CD4-positive, alpha-beta T cell treated with Interleukin-17A for 4 hours (primary cell): ENCODE measurements at places on chromosomes 16 and 17.

DNA sequence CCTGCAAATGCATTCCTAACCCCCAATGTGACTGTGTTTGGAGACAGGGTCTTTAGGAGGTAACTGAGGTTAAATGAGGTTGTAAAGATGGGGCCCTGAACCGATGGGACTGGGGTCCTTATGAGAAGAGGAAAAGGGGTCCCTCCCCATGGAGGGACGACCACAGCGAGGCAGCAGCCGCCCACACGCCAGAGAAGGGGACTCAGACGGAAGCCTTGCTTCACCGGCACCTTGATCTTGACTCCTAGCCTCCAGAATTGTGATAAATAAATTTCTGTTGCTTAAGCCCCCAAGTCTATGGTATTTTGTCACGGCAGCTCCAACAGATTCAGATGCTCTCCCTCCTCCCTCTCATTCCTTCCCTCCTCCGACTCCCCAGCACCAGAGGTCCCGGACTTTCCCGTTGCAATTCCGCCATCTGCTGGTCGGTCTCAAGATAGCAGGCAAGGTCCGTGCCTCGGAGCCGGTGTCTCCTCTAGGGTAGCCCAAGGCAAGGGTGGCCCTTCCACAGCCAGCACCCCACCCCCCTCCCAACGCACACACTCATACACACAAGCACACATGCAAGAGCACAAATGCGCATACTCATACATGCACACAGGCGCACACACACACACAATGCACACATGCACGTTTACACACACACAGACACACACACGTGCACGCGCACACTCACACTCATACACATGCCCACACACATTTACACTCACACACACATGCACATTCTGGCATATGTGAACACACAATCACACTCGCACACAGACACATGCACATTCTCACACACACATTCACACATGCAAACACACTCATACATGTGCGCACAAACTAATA, 23.1 kb upstream of the C16orf78 start:
- DNase-seq = peak; percentile 33

DNA sequence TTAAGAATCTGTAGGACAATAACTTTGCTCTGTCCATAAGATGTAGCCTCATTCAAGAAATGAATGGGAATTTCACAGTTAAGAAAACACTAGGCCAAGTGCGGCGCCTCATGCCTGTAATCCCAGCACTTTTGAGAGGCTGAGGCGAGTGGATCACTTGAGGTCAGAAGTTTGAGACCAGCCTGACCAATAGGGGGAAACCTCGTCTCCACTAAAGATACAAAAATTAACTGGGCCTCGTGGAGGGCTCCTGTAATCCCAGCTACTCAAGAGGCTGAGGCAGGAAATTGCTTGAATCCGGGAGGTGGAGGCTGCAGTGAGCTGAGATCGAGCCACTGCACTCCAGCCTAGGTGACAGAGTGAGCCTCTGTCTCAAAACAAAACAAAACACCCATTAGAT, 19.9 kb upstream of the RSL1D1 start:
- DNase-seq = no peak

GRCh38 chr17:67365738-67366192, 612 bp downstream of the PSMD12 start:
- DNase-seq = no peak

- no peak for DNase-seq
Measured at GRCh38 chr16:20826039-20826566, 19.8 kb downstream of the REXO5 start.

DNA sequence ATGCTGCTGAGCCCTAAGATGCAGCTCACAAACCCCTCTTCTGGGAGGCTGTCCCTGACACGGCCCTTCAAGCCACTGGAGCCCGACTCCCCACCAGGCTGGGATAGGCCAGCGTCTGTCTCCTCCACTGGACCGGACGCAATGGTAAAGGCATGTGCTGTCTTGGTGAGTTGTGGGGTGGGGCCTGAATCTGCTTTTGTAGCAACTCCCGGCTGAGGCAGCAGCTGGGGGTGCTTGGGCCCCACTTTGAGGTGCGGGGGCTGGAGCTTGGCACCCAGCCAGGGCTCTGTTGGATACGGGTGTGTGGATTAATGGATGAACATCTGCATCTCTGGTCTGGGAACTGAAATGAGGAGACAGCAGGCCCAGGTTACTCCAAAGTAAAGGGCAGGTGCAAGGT, 3.5 kb upstream of the NLRC3 start:
- no peak for DNase-seq

DNA sequence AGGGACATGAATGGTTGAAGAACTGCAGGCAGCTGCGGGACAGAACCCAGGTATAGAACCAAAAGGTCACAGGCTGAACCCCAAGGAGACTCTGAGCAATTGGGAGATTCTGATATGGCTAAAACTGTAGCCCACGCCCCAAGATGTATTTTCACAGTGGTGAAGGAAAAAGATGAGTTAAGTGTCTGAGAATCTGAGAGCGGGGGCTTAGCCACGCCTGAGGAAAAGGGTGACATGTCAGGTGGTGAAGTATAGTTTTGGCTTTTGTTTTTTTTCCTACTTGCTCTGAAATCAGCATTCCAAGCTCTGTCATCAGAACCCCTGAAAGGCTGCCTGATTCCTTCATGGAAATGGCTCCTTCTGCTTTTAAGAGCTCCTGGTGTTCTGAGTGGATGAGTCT, 73.3 kb downstream of the AKAP1 start:
- DNase-seq = no peak

DNA sequence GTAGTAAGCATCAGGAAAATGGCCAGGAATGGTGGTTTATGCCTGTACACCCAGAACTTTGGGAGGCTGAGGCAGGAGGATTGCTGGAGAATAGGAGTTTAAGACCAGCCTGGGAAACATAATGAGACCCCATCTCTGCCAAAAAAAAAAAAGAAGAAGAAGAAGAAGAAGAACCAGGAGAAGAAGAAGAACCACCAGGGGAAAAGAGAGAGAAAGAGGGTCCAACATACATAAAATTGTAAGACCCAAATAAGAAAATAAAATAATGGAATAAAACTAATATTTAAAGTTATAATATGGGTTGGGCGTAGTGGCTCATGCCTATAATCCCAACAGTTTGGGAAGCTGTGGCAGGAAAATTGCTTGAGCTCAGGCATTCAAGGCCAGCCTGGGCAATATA, 408.4 kb downstream of the ZFHX3 start:
- DNase-seq = no peak

- DNase-seq = no peak
Measured at GRCh38 chr17:17937958-17938357, 34.2 kb downstream of the TOM1L2 start.

- DNase-seq = no peak
Measured at GRCh38 chr17:67773246-67773645, 52.1 kb upstream of the BPTF start.

GRCh38 chr16:27972500-27972899, 91.0 kb downstream of the GSG1L start:
- DNase-seq = peak; percentile 47

DNA sequence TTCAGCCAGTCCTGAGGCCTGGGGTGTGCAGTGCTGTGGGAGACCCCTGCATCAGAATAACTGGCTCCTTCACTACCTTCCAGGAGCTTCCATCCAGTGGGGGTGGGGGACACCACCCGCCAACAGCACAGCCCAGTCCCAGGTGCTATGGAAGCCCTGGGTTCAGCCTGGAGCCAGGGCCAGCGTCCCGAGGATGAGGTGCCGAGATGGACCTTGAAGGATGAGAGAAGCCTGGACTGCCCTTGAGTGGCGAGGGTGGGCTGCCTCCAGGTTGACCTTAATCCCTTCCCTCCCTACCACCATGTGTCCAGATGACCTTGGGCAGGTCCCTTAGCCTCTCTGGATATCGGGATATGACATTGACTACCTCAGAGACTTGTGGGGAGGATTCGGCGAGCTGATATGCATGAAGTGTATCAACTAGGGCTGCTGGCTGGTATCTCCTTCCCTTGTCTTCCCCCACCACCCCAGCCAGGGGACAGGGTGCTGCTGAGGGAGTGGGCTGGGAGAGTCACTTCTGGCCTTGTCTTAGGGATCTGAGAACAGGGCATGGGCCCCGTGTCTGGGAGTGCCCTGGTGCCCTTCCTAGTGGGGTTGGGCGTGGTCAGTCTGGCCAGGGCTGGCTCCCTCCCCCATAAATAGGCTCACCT, 14.2 kb upstream of the LASP1NB start:
- no peak for DNase-seq

- DNase-seq = no peak
Measured at GRCh38 chr16:57349212-57350031, 9.2 kb upstream of the CCL22 start.

DNA sequence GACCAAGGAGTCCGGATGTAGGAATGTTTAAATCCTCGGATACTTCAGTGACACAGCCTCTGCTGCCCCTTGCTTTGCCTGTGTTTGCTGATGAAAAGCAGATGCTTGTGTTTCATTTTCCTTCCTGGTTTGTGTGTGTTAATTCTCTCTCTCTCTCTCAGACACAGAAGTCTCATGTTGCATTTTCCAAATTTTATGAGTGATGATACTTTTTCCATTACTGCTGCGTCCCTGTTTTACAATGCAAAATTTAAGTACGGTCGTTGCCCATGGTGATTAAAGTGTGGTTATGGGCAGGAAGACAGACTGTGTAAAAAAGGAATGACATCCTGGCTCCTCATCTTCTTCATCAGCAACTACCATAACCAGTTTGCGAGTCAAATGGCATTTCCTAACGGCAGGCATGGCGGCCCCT, 5.7 kb downstream of the RMI2 start:
- no peak for DNase-seq

DNA sequence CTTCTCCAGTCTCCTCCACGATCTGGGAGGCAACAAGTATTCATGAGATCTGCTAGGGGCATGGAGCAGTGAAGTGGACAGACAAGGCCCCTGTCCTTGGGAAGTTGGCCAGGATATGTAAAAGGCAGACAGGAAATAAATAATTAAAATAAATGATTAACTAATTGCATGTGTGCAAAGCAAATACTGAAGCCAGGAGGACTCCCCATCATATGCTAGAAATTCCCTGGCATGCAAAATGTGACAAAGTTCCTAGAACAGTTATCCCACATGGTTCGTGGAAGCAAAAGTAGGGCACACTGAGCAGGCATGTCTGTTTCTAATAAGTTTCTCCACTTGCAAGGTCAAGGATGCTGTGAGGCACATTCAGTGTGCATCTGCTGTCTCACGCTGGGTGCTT, 86.8 kb downstream of the CDYL2 start:
- no peak for DNase-seq

GRCh38 chr16:30649725-30650368, 913 bp upstream of the PRR14 start:
- no peak for DNase-seq

GRCh38 chr16:55922662-55923061, 47.5 kb upstream of the CES5A start:
- no peak for DNase-seq

- DNase-seq = no peak
Measured at GRCh38 chr17:44134752-44135568, 6.8 kb upstream of the HROB start.

- DNase-seq = no peak
Measured at GRCh38 chr16:9378876-9379275, 287.4 kb downstream of the HAPSTR1 start.

- no peak for DNase-seq
Measured at GRCh38 chr17:41652461-41652970, 28.1 kb upstream of the KRT17 start.

- DNase-seq = no peak
Measured at GRCh38 chr17:9755083-9755482, 36.3 kb downstream of the DHRS7C start.

DNA sequence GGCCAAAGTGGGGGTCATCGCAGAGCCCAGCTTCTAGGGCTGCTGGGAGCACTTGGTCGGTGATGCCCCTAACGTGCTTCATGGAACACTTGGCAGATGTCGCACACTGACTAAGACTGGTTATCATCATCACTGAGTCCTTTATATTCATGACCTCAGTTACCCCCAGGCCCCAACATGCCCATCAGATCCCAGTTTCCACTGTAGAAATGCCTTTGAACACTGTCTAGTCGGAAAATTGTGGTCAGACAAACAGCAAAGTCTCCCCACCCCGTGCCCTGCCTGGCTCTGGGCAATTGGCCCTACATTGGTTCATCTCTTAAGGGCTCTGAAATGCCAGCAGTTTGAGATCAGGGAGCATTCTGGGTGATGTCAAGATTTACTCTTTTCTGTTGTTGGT, 51.3 kb downstream of the NKD1 start:
- no peak for DNase-seq

- DNase-seq = no peak
Measured at GRCh38 chr17:15255713-15256454, 9.2 kb downstream of the PMP22 start.

DNA sequence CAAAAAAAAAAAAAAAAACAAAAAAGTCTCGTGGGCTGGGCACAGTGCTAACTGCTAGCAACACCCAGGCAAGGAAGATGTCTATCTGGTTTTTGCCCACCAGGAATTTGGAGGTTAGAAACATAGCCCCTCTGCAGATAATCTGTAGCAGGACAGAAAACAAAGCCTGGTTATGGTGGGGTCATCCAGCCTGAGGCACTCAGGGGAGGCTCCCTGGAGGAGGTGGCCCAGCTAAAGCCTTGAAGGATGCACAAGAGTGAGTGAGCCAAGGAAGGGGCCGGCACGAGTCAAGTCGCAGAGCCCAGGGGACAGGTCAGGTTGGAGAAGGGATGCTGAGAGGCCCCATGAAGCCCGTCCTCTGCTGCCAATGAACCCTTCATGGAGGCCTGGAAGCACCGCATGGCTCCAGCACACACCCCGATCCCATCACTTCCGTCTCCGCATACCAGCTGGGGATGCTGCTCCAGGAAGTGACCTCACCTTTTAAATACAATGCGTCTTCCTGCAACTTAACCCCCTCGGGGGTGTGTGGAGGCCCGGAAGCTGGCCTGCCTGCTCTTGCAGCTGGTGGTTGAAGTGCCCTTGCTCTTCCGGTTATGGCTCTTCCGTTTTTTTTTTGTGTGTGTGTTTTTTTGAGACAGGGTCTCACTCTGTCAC, 86.5 kb downstream of the ENGASE start:
- DNase-seq = peak; percentile 27

GRCh38 chr16:68072038-68072695, 13.0 kb upstream of the NFATC3 start:
- DNase-seq = no peak

DNA sequence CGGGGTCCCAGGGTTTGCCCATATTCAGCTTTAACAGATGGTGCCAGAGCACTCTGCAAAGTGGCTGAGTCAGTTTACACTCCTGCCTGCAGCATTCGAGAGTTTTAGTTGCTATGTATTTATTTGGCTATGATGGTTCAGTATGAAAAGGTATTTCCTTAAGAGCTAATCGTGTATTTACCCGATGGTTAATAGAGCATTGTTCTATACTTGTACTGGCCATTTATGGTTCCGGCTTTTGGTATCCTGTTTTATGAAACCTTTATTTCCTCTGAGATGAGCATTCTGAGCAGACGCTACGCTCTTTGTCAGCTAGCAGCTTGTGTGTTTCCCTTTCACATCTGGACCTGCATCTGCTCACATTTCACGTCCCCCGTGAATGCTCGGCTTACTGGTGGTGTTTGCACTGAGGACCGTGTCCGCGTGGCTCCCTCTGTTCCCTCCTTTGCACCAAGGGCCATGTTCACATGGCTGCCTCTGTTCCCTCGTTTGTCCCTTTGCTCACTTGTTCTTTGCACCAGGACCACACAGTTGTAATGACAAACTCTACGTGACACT, 149.1 kb upstream of the CHMP6 start:
- DNase-seq = no peak

GRCh38 chr17:8826808-8827435, 27.8 kb upstream of the MFSD6L start:
- no peak for DNase-seq

GRCh38 chr17:39729280-39729851, 966 bp downstream of the MIEN1 start:
- no peak for DNase-seq

- DNase-seq = no peak
Measured at GRCh38 chr17:3900646-3901045, 7.8 kb upstream of the CAMKK1 start.

GRCh38 chr17:39212195-39212810, 12.2 kb downstream of the RPL19 start:
- DNase-seq = no peak
